ENCODE measurements at places on chromosomes 4 and X.

- DNase-seq = no peak
Measured at GRCh38 chr4:185238215-185238681, 28.9 kb downstream of the SNX25 start.

- no peak for DNase-seq
Measured at GRCh38 chr4:168765726-168766125, 244.3 kb downstream of the CBR4 start.

DNA sequence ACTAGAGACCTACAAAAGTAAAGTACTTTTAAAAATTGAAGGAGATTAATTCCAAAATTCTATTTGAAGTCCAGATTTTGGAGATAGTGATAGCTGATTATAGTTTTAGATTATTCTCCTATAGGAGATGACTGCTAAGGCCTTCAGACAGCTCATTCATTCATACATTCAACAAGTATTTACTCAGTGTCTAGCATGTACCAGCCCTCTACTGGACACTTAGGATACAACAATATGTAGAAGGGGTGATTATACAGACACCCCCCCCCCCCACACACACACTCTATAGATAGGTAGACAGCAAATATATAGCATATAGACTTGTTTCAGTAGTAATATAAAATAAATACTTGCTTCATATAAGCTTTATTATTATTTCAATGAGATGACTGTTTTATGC is 60.4 kb upstream of the TAF9B start:
- peak; percentile 3 for DNase-seq

- no peak for DNase-seq
Measured at GRCh38 chr4:143679434-143679833, 21.0 kb downstream of the FREM3 start.

- DNase-seq = peak; percentile 16
Measured at GRCh38 chrX:132622130-132622529, 133.3 kb upstream of the MBNL3 start.

- peak; percentile 36 for DNase-seq
Measured at GRCh38 chrX:16807976-16808542, 21.8 kb downstream of the TXLNG start.

Data from CD14-positive monocyte (primary cell).